ENCODE measurements at places on chromosomes 3 and 15.
A peak's percentile ranks its signal among the peaks of the same experiment; 100 is the strongest.

GRCh38 chr3:151306168-151306810 lies 10.3 kb downstream of the GPR87 start:
- no peak for DNase-seq

- no peak for DNase-seq
These were observed 364.9 kb upstream of the RBMS3 start for GRCh38 chr3:28915741-28916500.

- DNase-seq = no peak
These were observed 196.0 kb downstream of the LRTM1 start for GRCh38 chr3:54731732-54732445.

- no peak for DNase-seq
These were observed 5.9 kb downstream of the ZBTB20 start for GRCh38 chr3:115141033-115141757.

DNA sequence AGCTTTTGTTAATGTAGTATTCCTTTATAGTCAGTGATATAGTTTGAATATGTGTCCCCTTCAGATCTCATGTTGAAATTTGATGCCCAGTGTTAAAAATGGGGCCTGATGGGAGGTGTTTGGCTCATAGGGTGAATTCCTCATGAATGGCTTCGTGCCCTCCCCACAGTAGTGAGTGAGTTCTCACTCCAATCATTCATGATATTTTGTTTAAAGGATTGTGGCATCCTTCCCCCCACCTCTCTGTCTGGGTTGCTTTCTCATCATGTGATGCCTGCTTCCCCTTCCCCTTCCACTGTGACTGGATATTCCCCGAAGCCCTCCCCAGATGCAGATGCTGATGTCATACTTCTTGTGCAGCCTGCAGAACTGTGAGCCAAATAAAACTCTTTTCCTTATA lies 649.8 kb upstream of the NR2F2 start:
- DNase-seq = no peak

GRCh38 chr3:1824359-1824758 lies 274.3 kb upstream of the CNTN4 start:
- no peak for DNase-seq

- DNase-seq = no peak
These were observed 26.9 kb upstream of the MYO1E start for GRCh38 chr15:59399465-59400102.

DNA sequence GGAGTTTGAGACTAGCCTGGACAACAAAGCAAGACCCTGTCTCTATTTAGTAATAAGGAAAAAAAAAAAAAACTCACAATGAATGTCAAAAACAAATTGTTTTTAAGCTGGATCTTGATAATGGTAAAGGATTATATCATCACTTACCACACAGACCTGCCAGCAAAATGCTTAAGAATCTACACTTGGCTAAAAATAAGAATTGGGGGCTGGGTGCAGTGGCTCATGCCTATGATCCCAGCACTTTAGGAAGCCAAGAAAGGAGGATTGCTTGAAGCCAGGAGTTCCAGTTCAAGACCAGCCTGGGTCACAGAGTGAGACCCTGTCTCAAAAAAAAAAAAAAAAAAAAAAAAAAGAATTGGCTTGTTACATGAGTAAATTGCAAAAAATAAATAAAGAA lies 31.0 kb downstream of the ACAP2 start:
- DNase-seq = no peak

- no peak for DNase-seq
These were observed 167.3 kb upstream of the THBS1 start for GRCh38 chr15:39413558-39413957.

DNA sequence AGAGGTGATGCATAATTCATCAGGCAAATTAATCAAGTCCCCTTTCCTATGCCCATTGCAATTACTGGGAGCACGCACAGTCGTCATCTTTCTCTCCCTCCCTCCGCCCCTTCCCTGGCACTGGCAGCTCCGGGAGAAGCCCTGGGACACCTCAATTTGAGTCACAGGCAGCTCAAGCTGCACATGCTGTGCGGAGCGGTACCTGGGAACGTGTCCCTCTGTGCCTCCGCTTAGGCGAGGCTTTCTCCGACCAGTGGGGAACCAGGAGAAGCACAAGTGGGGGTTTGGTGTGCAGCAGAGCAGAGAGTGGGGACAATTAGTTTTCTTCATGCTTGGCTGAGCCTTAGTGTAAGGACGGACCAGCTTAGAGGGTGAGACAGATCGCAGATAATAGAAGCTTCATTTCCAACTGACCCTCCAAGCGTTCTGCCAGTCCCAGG lies 88.3 kb downstream of the SOX14 start:
- no peak for DNase-seq

GRCh38 chr3:105826778-105827634 lies 41.8 kb downstream of the CBLB start:
- no peak for DNase-seq

GRCh38 chr3:17833786-17834559 lies 91.5 kb upstream of the TBC1D5 start:
- no peak for DNase-seq

- no peak for DNase-seq
These were observed 16.6 kb downstream of the SLC4A7 start for GRCh38 chr3:27467545-27467944.

- DNase-seq = no peak
These were observed 18.5 kb downstream of the IGF1R start for GRCh38 chr15:98666841-98667240.

DNA sequence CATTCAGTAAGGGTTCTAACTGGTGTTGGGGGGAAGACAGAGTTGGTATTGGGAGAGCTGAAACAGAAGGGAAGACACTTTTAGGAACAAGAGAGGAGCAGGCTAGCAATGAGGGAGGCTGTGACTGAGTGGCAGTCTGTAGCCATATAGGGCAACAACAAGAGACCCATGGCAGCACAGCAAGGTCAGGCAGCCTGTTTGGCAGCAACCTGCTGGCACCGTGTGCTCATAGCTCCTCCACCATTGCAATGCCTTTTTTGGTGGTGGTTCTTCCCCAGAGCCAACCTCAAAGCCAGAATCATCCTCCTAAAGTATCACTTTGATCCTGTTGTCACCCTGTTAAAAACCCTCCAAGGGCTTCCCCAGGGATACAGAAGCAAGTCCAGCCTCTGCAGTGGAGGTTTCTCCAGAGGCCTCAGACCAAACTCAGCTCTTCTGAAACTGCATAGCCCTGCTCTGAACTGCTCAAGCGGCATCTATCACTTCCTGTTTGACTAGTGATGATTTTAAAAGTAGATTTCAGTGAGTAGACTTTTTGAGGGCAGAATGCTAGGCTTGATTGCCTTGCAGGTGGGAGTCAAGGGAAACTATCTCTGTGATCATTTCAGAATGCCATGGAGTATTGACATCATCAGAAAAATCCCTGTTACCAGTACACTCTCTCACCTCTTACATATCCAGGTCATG lies 176.9 kb downstream of the STAC start:
- DNase-seq = no peak

GRCh38 chr3:141402476-141403171 lies 34.3 kb downstream of the ZBTB38 start:
- DNase-seq = peak; percentile 11

- DNase-seq = no peak
These were observed 55.1 kb downstream of the HEG1 start for GRCh38 chr3:125000661-125001060.

DNA sequence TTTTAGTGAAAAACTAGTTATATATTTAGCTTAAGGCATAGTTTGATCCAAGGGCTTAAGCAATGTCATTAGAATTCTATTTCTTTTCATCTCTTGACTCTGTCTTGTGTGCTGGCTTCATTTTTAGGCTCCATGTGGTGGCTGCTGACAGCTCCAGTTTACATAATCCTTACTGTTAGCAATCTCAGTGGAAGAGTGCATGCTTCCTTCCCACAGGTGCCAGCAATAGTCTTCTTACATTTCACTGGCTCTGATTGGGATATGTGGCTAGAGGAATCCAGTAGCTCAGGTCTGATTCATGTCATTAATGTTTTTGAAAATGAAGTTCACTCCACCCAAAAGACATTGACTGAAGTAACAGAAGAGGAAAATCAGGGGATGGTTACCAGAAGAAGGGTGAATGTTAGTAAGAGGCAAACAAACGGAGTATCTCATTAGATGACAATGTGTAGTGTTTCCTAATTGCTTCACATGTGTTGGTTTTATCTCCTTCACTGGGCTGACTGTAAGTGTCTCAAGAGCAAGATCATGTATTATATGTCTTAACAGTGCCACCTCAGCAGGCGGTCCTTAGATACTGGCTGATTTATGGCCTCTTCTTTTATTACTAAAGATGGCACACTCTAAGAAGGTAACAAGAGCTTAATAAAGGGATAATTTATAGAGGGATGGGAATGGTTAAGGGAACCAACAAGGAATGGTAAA lies 25.6 kb upstream of the TCF12 start:
- no peak for DNase-seq

DNA sequence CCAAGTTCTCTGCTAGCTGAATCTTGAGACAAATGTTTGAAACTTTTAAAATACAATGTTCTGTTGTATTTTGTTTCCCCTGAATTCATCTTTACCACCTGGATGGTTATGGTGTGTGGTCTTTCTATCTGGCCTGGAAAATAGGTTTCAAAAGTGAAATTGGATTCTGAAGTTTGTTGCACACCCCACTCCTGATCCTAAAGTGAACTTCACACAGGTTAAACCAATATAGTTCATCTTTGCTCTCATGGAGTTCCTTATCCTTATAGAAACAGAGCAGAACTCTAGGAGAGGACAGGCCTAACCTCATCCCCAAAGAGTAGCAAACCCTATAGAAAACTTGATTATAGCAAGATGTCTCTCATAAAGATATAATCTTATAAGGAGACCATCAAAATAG lies 179.4 kb upstream of the BCL6 start:
- no peak for DNase-seq

DNA sequence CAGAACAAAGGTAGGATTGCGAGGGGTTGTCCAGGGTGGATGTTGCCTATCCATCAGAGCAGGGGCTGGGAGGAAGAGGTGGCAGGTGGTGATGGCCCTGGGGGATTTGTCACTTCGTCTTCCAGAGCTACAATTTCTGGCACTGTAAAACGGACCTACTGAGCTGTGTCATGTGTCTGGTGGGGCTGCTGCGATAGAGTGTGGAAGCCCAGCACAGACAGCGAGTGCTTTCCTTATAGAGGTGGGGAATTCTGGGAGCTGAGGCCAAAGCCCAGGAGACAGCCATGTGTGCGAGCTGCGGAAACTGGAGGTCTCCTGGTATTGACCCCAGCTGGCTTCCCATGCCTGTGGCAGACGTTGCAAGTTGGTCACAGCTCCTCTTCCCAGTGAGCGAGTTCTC lies 61.2 kb upstream of the SEC22A start:
- DNase-seq = no peak

GRCh38 chr3:79354179-79354688 lies 413.6 kb downstream of the ROBO1 start:
- DNase-seq = no peak

- DNase-seq = no peak
These were observed 65.6 kb upstream of the SLC6A1 start for GRCh38 chr3:10926811-10927521.

- DNase-seq = no peak
These were observed 17.5 kb upstream of the GOLGA8J start for GRCh38 chr15:30065025-30065801.

GRCh38 chr3:61015859-61016258 lies 235.4 kb downstream of the FHIT start:
- DNase-seq = no peak

DNA sequence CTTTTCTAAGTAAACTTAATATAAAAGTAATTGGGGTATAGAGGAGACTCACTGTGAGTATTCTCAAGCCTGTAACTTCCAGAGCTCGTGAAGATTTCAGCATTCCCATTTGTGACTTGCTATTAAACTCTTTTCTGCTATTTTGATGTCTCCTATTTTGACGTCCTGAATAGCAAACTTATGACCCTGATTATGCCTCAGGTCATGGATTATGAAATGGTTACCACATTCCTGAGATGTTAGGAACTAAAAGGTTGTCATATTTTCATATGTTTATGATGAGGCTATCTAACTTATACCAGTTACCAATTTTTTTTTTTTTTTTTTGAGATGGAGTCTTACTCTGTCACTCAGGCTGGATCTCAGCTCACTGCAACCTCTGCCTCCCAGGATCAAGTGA lies 105.5 kb downstream of the ATG7 start:
- DNase-seq = no peak

GRCh38 chr15:55170361-55170760 lies 26.4 kb downstream of the RSL24D1 start:
- no peak for DNase-seq

- no peak for DNase-seq
These were observed 55.6 kb downstream of the PLXNA1 start for GRCh38 chr3:127038466-127038865.

DNA sequence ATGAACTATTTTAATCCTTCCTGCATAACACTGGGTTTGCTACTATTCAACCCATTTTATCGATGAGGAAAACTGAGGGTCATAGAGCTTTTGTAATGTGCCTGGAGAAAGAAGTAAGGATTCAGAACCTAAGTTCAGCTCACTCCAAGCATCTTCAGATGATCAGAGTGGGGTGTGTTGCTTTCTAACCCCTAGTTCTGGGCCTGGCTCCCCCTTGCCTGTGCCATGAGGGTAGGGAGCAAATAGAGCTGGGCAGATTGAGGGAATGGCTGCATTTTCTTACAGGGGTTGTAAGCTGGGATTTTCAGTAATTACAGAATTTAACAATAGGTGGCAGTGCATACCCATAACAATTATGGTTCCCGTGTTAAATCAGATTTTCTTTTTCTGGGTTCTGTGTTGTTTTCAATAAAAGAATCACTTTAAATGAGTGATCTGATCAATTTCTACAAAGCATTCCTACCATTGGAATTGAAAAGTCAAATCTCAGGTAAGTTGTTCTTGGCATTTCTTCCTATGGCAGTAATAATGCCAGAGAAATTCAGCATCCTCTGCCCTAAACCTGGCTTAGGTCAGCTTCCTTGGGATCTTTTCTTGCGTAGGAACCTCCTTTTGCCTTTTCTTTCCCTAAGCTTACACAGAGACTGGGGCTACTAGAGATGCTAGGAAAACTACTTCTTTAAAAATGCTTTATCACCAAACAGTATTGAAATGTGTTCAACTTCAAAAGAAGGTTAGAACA lies 103.8 kb upstream of the IL12A start:
- DNase-seq = no peak

- DNase-seq = no peak
These were observed 31.4 kb downstream of the NPTN start for GRCh38 chr15:73601451-73602445.

DNA sequence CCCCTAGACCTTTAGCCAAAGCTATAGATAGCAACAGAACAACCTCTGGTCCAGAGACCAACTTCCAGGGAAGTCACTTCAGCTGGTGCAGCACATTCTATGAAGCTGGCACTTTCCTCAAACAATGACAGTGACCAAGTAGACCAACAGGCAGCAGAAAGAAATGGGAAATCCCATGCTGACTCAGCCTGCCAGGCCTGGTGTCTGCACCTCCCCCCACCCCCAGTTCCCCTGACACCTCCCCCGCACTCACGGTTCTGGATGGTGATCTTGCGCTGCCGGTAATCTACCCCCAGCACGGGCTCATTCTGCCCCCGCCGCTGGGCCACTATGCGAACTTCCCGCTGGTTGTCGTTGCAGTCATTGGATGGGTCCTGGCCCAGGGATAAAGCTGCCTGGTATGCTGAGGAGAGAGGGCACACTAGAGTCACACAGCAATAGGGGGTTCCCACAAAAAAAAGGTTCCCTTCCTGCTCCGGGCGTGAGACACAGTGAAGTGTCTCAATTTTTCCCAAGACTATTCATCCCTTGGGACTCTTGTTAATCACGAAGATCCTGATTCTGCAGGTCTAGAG lies 17.0 kb downstream of the ILDR1 start:
- DNase-seq = no peak
